ENCODE measurements at places on chromosomes 3 and 15. TPM values are rescaled to one million over a fixed set of nuclear protein-coding genes. Genes with fewer than 3 reads are reported as not detected.

The DNAH12 gene
- not detected for total RNA-seq

The LRRC31 gene
- not detected for total RNA-seq

DNA sequence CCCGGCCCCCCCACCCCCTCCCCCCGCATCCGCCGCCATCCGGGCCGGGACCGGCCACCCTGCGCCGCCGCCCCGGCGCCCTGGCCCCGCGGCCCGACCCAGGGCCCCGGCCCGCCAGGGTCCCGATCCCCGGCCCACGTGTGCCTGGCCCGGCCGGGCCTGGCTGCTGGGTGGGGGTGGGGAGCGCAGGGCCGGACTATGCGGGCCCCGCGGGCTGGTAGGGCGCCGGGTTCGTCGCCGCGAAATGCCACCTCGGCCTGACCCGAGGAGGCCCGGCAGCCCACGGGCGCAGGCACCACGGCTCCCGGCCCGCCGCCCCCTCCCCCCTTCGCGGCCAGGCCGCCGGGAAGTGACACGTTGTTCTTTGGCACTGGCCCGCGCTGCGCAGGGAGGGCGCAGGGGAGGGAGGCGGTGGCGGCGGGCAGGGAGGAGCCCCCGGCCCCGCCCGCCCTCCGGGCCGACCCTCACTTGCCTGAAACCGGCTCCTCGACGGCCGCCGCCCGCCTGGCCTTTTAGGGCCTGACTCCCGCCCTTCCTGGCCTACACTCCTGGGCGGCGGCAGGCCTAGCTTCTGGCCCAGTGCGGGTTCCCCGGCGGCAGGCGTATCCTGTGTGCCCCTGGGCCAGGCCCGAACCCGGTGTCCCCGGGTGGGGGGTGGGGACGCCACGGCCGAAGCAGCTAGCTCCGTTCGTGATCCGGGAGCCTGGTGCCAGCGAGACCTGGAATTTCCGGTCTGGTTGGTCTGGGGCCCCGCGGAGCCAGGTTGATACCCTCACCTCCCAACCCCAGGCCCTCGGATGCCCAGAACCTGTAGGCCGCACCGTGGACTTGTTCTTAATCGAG is 515 bp downstream of the EIF4G1 start:
- H3K27ac ChIP-seq = peak overlapping the region; percentile 94
- peak overlapping the region; percentile 100 for H3K4me3 ChIP-seq
- peaks cover 48% of the 10 kb centered on the region for H3K36me3 ChIP-seq
- H3K4me1 ChIP-seq = peaks cover 36% of the 10 kb centered on the region
- H3K27me3 ChIP-seq = no peaks in the 10 kb centered on the region

- no peaks in the 10 kb centered on the region for H3K27me3 ChIP-seq
- H3K27ac ChIP-seq = no peak overlapping the region
- DNase-seq = no peak
- H3K4me1 ChIP-seq = peaks cover 18% of the 10 kb centered on the region
Observed at GRCh38 chr3:193742628-193743027, 149.6 kb downstream of the OPA1 start.

GRCh38 chr15:58434334-58434875 is 2.6 kb downstream of the LIPC start:
- H3K27me3 ChIP-seq = no peaks in the 10 kb centered on the region
- no peak overlapping the region for H3K4me3 ChIP-seq
- no peak for DNase-seq
- no peaks in the 10 kb centered on the region for H3K36me3 ChIP-seq

- H3K27ac ChIP-seq = no peak overlapping the region
- no peak for DNase-seq
- no peaks in the 10 kb centered on the region for H3K4me1 ChIP-seq
- no peaks in the 10 kb centered on the region for H3K27me3 ChIP-seq
- no peak overlapping the region for H3K4me3 ChIP-seq
Observed at GRCh38 chr3:74500257-74500656, 114.2 kb downstream of the CNTN3 start.

DNA sequence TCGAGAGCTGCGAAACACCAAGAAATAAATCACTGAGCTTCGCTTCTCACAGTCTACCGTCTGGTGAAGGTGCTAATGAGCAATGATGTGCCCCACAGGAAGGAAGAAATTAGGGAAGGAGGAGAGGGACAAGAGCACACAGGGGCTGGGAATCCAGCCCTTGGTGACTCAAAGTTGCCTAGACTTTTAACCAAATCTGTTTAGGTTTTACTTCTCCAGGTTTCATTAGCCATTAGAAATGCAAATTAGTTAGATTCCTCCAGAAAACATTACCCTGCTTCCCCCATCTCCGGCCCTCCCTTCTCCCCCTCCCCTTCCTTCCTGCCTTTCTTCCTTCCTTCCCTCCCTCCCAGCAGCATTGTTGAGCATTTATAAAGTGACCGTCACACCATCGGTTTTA is 59.3 kb upstream of the UBE2E1 start:
- no peaks in the 10 kb centered on the region for H3K36me3 ChIP-seq
- H3K27me3 ChIP-seq = peaks cover 34% of the 10 kb centered on the region
- no peaks in the 10 kb centered on the region for H3K4me1 ChIP-seq
- H3K4me3 ChIP-seq = no peak overlapping the region
- DNase-seq = no peak

All from K562 (cell line).